ENCODE measurements at places on chromosomes 13 and 19.

DNA sequence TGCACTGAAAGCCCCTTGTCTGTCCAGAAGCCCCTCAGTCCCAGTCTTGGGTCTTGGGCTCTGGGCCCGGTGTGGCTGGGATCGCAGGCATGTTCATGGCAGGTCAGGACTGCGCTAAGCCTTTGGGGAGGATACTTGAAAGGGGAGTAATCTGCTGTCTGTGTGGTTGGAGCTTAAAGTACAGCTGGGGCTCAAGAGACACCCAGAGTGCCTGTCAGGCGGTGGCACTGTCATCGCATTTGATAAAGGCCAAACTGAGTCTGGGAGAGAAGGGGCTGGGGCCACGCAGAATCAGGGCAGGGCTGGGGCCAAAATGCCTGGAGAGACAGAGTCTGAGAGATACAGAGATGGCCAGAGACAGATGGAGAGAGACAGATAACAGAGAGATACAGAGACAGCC is 4.2 kb upstream of the CILP2 start:
- no peak for DNase-seq

- no peak for DNase-seq
Observed at GRCh38 chr19:23867895-23868294, 46.8 kb upstream of the ZNF726 start.

GRCh38 chr19:50702871-50703829 is 16.5 kb downstream of the SHANK1 start:
- no peak for DNase-seq

- DNase-seq, result no peak
Observed at GRCh38 chr13:104854007-104854406, 1681.5 kb downstream of the EFNB2 start.

DNA sequence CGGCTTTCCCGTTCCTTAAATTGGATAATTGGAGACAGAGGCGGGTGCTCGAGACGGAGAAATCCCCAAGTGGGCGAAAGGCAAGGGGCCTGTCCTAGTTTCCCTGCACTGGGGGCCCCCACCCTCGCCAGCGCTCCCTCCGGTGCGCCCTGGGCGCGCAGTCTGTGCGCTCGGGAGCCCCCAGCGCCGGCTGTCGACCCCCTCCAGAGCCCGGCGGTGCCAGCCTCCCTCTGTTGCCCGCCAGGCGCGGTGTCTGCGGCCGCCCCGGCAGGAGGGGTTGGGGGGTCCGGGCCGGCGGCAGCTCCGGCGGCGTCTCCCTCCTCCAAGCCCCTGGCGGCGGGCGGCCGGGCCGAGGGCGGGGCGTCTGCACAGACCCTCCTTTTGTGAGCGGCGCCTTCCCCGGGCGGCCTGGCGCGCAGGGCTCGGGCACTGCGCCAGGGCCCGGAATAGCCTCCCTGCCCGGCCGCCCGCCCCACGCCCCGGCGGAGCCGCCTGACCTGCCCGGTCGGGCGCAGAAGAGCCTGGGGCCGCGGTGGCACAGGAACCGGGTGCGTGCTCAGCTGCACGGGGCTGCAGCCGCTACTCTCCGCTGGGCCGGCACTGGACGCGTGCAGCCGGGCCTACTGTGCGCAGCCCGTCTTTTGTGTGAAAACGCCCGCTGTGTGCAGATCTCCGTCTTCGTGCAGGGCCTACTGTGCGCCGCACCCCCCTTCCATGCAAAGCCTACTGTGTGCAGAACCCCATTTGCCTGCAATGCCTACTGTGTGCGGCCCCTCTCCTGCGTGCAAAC is 13.2 kb downstream of the GADD45B start:
- DNase-seq, result no peak

- no peak for DNase-seq
Observed at GRCh38 chr13:113832205-113832604, 31.7 kb downstream of the GAS6 start.

GRCh38 chr19:23070353-23071146 is 46.3 kb upstream of the ZNF730 start:
- no peak for DNase-seq

DNA sequence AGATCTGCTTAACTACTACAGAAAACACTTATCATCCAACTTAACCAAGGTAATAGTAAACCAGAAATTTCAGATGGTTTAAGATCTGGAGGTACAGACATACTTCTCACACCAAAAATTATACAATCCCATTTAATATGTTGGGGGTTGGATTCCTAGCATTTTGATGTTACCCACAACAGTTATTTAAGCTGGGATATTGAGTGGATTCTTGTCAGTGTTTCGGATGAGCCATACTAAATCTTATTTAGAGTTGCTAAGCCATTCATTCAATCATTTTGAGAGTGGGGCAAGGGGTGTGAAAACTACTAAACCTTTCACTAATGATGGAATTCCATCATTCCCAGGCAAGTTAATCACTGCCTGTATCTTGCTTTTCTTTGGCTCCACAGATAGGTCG is 40.6 kb downstream of the KATNAL1 start:
- no peak for DNase-seq

DNA sequence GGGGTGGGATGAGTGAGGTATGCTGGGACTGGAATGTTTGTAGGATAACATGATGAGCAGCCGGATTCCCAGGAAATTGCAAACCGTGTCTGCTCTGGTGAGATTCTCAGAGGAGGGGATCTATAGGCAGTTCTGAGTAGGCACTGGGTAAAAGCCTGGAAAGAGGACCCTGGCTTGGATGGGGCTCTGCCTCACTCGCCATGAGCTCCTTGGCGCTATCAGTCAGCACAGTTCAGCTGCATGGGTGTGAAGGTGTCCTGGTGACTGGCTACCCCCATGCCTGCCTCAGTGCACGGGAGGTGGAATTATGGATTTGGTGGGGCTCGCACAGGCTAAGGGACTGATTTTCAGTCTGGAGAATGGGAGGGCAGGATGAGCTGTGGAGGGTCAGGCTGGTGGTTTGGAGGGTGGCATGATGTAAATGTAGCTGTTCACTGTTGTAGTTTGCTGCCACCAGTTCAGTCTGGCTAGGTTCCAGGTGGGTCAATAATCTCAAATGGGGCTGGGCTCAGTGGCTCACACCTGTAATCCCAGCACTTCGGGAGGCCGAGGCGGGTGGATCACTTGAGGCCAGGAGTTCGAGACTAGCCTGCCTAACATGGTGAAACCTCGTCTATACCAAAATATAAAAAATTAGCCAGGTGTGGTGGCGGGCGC is 9.2 kb upstream of the ZNF627 start:
- no peak for DNase-seq

DNA sequence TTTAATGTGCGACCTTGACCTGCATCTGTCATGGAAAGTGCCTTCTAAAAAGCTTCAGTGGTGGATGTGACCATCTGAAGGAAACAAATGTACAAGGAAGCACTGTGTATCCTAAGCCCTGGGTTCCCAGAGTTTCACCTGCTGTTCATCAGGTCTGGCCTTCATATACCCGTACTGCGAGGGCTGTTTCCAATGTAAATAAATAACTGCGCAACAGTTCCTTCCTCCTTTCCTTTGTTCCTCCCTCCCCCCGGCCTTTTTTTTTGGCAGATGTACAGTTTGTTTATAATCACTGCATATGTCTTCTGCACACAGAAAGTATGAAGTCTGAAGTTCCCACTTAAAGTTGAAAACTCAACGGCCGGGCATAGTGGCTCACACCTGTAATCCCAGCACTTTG is 5.2 kb downstream of the FAAP24 start:
- no peak for DNase-seq

- DNase-seq, result no peak
Observed at GRCh38 chr13:25192489-25192888, 20.4 kb upstream of the AMER2 start.

DNA sequence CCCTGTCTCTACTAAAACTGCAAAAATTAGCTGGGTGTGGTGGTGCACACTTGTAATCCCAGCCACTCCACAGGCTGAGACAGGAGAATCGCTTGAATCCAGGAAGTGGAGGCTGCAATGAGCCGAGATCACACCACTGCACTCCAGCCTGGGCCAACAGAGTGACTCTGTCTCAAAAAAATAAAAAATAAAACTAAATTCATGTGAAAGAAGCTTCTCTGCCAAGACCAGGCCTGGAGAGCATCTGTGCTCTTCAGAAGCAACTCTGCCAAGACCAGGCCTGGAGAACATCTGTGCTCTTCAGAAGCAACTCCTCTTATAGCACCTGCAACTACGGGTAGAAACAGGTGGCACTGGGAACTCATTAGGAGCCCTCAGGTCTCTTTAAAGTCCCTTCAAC is 37.7 kb downstream of the CRYL1 start:
- no peak for DNase-seq
